ENCODE measurements at places on chromosomes 11 and 22. TPM values are rescaled to one million over a fixed set of nuclear protein-coding genes. Genes with fewer than 3 reads are reported as not detected.

PNPLA5 gene
- total RNA-seq: not detected

NUP98 gene
- total RNA-seq: 63.7 TPM

CCDC116 gene
- total RNA-seq: not detected

TBX10 gene
- not detected for total RNA-seq

GRCh38 chr11:122205036-122205435 is 89.0 kb upstream of the BLID start:
- H3K36me3 ChIP-seq: no peaks in the 10 kb centered on the region
- no peak for DNase-seq
- no peaks in the 10 kb centered on the region for H3K27me3 ChIP-seq
- no peak overlapping the region for H3K4me3 ChIP-seq
- H3K27ac ChIP-seq: no peak overlapping the region
